ENCODE measurements at places on chromosomes 16 and 17.

DNA sequence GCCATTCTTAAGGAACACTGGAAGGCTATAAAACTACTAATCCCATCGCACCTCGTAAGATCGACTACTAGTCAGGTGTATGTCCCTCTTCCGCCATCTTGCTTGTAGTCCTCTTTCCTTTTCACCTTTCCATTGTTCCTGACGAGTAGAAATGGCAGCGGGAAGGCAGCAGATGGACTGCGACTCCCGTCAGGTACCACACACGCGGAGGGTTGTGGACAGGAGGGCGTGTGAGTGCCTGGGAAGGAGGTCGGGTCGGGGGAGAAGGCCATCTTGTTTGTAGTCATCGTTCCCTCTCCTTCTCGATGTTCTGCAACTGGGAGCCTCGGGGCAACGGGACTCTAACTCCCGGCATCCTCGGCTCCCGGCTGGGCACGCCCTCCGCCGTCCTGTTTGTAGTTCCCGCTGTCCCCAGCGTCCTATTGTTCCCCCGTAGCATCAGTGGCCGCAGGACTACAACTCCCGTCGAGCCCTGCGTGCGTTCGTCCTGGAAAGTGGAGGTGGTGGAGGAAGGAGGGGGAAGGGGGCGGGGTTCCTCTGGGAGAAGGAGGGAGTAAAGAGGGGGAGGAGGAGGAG lies 324 bp upstream of the FBXL19 start:
- peak; percentile 100 for DNase-seq

DNA sequence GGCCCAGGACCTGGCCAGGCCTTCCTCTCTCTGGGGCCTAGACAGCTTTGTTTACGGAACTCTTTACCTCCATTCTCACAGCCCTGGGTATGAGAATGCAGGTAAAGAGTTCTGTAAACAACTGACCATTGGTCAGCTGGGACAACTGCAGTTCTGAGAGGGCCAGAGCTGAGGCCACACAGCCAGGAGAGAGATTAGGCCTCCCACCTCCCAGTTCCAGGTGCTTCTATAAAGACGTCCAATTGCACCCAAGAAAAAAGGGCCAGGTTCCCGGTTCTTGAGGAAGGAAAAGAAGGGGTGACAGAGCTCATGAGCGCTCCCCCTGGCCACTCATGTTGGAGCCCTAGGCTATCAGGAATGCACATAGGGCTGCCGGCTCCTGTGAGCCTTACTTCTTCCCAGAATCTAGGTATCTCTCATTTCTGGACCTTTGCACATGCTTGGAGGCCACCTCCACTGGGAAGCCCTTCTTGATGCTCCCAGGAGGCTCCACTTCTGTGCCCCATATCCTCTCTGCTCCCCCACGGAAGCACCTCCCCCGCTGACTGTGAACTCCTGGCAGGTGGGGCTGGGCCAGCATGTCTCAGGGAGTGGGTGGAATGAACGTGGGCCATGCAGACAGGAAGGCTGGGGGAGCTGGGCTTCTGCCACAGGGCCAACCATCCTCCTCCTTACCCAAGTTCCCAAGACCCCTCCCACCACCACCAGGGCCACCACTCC lies 13.1 kb downstream of the CNGB1 start:
- no peak for DNase-seq

- DNase-seq = no peak
Measured at GRCh38 chr16:50584033-50584722, 36.0 kb downstream of the NKD1 start.

- DNase-seq = no peak
Measured at GRCh38 chr16:13036600-13036999, 135.2 kb downstream of the SHISA9 start.

DNA sequence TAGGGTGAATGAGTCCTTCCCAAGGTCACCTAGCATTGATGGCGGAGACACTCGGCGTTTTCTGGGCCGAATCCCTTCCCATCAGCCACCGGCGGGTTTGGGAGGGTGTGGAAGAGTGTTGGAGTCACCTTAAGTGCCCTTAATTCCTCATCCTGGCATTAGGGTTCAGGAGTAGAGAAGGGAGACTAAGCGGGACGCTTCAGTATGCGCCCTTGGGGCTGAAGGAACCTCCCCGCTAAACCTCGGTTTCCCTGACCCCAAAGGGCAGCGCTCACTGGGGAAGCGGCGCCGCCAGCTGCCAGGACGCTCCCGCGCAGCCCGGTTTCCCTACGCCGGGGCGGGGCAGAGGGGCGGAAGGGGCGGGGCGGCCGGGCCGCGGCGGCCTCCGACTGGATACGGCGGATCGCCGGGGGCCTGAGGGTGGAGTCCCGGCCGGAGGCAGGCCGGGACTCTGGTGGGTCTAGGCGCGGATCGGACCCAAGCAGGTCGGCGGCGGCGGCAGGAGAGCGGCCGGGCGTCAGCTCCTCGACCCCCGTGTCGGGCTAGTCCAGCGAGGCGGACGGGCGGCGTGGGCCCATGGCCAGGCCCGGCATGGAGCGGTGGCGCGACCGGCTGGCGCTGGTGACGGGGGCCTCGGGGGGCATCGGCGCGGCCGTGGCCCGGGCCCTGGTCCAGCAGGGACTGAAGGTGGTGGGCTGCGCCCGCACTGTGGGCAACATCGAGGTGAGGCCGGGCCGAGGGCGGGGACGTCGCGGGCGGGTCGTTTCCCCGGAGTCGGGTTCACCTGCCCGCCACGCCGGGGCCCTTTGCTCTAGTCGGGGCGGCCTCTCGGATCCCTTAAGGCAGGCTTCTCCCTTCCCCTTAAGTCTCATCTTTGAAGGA lies at the start of gene DHRS11:
TSS of gene DHRS11 (plus strand) at position 446 of the 882 bp plus-strand sequence. CDS start at position 577, 131 bp downstream.
- DNase-seq = peak; percentile 44

DNA sequence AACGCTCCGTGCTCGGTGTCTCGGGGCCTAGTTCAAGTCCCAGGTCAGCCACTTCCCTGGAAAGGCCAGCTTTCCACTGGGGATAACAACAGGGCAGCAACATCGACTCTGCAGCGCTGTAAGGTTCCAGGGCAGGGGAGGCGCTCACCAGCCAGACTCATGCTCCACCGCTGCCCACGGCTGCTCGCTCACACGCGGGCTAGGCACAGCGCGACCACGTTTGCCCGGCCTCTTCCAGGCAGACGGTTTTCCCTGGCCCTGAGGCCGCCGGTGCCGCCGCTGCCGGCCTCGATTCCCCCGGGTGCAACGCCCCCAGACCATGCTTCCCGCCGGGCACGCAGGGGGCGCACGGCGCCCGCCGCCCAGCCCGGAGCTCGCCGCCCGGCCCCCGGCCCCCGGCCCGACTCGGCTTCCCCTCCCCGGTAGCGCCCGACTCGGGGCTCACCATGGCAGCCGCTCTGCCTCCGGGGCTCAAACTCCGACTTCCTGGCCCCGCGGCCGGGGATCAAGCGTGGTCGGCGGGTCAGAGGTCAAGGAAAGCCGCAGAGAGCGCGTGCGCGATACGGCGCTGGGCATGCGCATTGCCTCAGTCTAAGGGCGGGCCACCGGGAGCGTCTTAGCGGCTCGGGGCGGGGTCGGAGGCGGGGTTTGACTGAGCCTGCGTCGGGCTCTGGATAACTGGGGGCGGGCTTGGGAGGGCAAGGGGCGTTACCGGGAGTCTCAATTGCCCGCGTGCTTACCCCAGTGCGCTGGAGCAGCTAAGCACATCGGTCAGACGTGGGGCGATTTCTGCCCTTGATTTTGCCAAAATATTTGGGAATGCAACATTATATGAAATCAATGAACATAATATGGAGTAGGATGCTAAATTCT lies at the start of gene PAM16:
TSS of gene PAM16 (minus strand) at position 535 of the 873 bp plus-strand sequence. CDS start at position 448, 87 bp downstream.
- peak; percentile 91 for DNase-seq

DNA sequence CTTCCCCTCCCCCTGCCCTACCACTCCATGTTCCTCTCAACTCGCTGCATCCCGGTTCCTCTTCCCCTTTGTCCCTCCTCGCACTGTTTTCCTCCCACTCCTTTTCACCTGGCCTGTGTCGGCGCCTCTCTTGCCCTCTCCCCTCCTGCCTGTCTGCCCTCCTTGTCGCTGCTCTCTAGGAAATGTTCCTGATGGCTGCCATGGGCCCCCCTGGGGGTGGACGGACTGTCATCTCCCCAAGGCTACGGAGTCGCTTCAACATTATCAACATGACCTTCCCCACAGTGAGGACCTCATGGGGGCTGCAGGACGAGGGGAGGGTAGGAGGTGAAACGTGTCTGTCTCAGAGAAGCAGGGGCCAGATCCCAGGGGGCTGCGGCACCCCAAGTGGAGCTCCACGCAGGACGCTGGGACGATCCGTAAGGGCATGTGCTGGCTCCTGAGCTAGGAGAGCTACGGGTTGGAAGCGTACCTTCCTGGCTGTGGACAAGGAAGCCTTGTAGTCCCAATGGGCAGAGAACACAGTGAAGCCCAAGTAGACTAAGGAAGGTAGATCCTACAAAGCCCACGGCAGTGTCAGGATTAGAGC lies 39.8 kb upstream of the KDM6B start:
- DNase-seq = no peak

DNA sequence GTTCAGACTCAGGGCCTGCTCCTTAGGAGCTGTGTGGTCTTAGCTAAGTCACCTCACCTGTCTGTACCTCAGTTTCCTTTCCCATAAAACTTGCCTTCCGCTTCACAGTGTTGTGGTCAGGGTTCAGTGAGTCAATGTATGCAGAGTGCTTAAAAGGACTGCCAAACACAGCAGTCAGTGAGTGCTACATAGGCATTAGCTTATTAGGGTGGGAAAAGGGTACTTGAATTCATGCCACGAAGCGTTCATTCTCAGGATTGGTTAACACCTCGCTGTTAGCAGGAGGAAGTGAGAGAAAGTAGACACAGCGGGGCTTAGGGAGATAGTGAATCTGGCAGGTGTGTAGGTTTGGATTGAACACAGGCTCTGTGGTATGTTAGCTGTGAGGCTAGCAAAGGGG lies 155.2 kb downstream of the SHISA9 start:
- no peak for DNase-seq

DNA sequence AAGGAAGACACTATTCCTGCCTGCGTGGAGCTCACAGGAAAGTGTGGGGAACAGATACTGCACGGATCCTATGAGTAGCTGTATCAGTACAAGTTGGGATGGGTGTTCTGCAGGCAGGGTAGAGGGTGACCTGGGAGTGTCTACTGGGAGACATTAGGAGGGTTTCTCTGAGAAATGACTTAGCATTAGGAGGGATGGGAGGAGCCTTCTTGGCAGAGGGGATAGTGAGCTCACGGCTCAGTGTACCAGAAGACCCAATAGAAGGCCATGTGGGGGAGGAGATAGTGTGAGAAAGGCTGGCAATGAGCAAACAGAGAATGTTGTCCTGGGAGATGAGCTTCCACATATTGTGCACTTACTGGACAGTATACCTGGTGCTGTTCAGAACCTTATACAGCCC lies 109.1 kb downstream of the MSI2 start:
- DNase-seq = no peak

GRCh38 chr17:49891271-49891670 lies 43.4 kb upstream of the TAC4 start:
- DNase-seq = no peak

DNA sequence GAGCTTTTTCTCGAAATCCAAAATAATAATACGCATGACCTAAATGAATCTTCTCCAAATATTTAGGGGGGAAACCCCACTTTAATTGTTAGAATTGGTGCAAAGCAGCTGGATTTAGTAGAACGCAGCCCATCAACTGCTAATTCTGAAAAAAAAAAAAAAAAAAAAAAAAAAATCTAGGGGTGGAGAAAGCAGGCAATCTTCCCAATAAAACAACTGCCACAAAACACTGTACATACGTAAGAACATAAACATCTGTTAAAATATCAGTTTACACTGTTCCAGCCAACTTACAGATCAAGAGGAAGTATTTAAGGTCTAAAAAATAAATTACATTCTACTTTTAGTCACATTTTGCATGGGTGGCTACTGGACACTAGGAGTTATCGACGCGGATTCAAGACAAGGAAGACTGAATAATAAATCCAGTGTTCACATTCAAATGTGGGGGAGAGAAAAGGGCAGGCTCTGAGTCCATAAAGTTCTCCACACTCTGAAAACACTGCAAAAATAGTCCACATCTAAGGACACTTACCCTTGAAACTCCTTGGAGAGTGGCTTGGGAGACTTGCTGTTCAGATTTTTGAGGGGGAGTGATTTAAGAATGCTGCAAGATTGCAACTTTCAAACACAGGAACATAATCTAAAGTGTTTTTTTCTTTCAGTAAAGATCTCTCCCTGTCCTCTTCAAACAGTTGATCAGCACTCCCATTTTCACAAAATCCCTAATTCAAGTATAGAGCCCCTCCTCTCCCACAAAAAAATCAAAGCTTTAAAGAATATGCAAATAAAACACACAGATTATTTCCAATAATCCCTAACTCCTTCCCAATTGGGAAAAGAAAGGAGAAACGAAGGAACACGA lies 1.3 kb downstream of the APPBP2 start:
- no peak for DNase-seq

- DNase-seq = no peak
Measured at GRCh38 chr16:3640632-3641501, 13.6 kb upstream of the DNASE1 start.

DNA sequence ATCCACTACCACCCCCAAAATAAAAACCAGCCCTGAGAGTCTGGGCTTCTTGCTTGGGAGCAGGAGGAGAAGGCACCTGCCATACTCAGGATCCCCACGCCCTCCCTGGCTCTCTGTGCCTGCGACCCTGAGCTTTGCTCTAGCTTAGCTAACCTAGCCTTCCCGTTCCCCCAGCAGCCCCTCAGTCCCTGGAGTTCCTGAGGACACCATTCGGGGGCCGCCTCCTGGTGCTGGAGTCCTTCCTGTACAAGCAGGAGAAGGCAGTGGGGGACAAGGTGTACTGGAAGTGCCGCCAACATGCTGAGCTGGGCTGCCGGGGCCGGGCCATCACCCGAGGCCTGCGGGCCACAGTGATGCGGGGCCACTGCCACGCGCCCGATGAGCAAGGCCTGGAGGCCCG lies 18.5 kb downstream of the FLYWCH1 start:
- no peak for DNase-seq

DNA sequence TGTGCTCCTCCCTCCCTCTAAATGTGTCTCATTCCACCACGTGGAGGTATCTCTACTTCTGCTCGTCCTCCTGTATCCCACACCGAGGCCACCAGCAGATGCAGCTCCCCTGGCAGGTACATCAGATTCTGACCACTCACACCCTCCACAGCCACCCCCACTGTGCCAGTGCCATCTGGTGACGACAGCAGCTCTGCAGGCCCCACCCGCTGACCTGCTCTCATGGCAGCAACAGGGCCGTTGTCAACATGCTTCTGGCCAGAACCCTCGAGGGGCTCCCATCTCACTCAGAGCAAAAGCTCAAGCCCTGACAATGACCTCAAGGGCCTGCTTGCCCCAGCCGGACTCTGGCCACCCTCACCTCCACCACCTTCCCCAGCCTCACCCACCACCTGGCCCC lies 93.4 kb downstream of the AMFR start:
- no peak for DNase-seq

GRCh38 chr16:55955845-55956244 lies 80.7 kb upstream of the CES5A start:
- DNase-seq = no peak

GRCh38 chr16:85205747-85206471 lies 93.6 kb upstream of the CIBAR2 start:
- DNase-seq = peak; percentile 62

- peak; percentile 42 for DNase-seq
Measured at GRCh38 chr17:38601539-38602351, 4.0 kb downstream of the SRCIN1 start.

DNA sequence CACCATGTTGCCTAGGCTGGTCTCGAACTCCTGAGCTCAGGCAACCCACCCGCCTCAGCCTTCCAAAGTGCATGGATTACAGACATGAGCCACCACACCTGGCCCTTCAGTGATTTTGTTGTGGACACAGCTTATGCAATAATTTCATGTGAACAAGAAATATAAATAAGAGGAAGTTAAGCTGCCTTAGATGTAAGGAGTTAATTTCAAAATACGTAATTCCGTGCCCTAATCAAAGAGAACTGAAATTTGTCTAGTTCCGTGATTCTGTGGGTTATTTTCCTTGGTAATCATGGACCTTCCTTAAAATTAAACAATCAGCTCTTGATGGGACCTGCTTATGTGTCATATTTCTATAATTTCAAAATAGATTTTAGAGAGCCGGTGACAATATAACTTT lies 11.9 kb downstream of the TVP23A start:
- no peak for DNase-seq
